DND-41 (cell line): ENCODE measurements at places on chromosomes 5 and 9.

- H3K27me3 ChIP-seq: no peaks in the 10 kb centered on the region
- peaks cover 18% of the 10 kb centered on the region for H3K4me1 ChIP-seq
- H3K27ac ChIP-seq: peak overlapping the region; percentile 46; the same call in 1 of the 2 replicates
- H3K36me3 ChIP-seq: no peaks in the 10 kb centered on the region
- DNase-seq: peak; percentile 38
These were observed 302.2 kb downstream of the ZNF608 start for GRCh38 chr5:124444147-124444775.

DNA sequence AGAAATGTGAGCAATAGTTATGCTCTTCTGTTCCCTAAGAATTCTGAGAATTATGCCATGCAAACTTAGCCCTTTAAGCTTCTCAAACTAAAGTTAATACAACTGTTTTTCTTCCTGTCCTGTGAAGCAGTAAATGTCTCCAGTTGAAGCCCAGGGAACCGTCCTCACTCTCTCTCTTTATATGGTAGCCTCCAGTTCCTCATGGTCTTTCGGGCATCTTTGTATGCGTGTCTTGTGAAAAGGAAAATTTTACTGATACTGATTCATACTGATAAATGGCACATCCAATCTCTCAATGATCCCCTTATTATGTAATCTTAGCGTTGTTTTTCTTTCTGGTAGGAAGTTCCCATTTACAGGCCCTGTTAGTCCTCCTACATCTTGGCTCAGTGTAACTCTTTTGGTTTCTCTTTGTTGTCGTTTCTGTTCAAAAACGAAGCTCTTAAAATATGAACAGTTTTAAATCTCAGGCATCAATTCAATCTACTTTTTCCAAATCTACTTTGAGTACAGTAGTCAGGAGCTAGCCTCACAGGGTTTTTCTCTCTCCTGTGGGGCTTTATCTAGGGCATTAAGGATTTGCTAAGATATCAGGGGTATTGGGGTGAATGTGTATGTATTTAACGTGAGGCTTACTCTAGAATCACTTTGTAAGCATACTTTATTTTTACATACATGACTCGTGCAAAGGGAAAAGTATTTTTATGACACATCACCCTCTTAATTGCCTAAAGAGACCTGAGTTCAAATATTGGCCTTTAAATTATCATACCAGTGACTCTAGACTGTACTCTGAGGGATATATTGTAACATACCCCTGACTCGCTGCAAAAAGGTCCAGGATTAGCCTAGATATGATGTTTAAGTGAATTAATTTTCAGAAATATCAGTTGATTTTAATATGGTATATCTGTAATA, 258.0 kb downstream of the NR3C1 start:
- no peak overlapping the region for H3K4me3 ChIP-seq
- H3K36me3 ChIP-seq: peaks cover 17% of the 10 kb centered on the region; the same call in 1 of the 2 replicates
- no peaks in the 10 kb centered on the region for H3K27me3 ChIP-seq
- H3K27ac ChIP-seq: no peak overlapping the region

- DNase-seq: no peak
- no peak overlapping the region for H3K27ac ChIP-seq
- H3K36me3 ChIP-seq: no peaks in the 10 kb centered on the region
- H3K4me1 ChIP-seq: peaks cover 41% of the 10 kb centered on the region
- H3K27me3 ChIP-seq: no peaks in the 10 kb centered on the region
These were observed 56.5 kb upstream of the RNF38 start for GRCh38 chr9:36456480-36457065.

DNA sequence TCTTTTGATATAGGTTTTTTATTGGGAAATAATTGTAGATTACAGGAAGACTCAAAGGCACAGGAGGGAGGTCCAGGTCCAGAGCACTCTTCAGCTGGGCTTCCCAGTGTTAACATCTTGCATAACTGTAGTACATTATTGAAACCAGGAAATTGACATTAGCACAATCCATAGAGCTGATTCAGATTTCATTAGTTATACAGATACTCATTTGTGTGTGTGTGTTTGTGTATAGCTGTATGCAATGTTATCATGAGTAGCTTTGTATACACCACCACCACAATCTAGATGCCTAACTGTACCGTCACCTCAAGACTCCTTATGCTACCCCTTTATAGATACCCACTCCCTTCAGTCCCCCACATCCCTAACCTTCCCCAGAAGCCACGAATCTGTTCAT, 47.9 kb downstream of the SLC36A1 start:
- no peak overlapping the region for H3K27ac ChIP-seq
- no peaks in the 10 kb centered on the region for H3K27me3 ChIP-seq
- no peaks in the 10 kb centered on the region for H3K4me1 ChIP-seq
- no peaks in the 10 kb centered on the region for H3K36me3 ChIP-seq
- no peak overlapping the region for H3K4me3 ChIP-seq

- no peaks in the 10 kb centered on the region for H3K36me3 ChIP-seq
- no peak overlapping the region for H3K27ac ChIP-seq
- H3K4me1 ChIP-seq: no peaks in the 10 kb centered on the region
- H3K27me3 ChIP-seq: no peaks in the 10 kb centered on the region
- no peak for DNase-seq
- H3K4me3 ChIP-seq: no peak overlapping the region
These were observed 36.7 kb downstream of the BRINP1 start for GRCh38 chr9:119332522-119332921.

DNA sequence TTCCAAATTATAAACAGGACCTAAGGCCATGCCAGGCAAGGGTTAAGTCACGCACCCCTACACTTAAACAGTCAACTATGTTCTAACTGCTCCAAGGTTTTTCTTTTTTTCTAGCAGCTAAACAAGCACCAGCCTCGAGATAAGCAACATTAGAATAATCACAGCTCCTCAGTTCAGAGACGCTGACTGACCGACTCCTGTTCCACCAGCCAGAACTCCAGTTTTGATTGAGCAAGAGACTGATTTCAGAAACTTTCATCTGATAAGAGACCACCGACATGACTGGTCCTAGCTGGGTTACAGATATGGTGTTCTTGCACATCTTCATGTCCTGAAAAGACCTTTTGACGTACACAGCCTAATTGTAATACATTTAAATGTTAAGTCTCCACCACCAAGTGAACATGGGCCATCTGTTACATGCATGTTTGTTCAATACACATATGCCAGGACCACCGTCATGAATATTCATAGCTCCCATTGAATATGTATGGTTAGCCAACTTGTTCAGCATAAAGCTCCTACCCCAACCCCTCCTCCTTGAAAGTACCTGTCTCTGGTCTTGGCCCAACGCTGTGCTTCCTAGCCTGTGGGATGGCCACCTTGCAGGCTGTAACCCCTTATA, 23.7 kb upstream of the OTULINL start:
- H3K36me3 ChIP-seq: no peaks in the 10 kb centered on the region
- peaks cover 11% of the 10 kb centered on the region for H3K4me1 ChIP-seq
- DNase-seq: no peak
- H3K27ac ChIP-seq: no peak overlapping the region

DNA sequence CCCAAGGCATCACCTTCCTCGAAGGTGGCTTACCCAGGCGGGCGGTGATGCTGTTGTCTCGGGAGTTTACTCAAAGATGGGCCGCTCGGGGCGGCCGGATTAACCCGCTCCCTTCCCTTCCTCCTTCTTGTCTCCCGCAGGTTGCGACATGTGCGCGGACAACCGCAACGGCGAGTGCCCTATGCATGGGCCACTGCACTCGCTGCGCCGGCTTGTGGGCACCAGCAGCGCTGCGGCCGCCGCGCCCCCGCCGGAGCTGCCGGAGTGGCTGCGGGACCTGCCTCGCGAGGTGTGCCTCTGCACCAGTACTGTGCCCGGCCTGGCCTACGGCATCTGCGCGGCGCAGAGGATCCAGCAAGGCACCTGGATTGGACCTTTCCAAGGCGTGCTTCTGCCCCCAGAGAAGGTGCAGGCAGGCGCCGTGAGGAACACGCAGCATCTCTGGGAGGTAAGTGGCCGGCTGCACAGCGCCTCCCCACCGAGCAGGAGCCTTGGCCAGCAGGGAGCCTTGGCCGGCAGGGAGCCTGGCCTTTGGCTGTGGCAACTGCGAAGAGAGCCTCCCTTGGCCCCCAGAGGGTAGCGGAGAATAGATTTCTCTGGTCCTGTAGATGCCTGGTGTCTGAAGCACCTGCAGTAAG, 10.6 kb downstream of the PRDM6 start:
- no peaks in the 10 kb centered on the region for H3K36me3 ChIP-seq
- no peak overlapping the region for H3K4me3 ChIP-seq
- no peaks in the 10 kb centered on the region for H3K4me1 ChIP-seq

DNA sequence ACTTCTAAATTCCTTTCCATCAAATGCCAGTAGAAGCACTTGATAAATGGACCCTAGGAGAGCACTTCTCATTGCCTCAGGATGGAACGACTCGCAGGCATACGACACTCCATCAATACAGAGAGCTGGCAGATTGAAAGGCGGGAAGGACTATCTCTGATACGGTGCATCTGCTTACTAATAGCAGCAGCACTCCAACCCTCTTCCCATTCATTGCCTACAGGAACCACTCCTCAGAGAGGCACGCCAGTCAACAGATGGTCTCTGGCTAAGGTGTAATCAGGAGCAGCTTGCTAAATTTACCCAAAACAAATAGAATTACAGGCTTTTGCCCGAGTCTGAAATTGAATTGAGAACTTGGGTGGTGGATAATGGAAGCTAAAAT, 168.1 kb downstream of the EFNA5 start:
- peaks cover 25% of the 10 kb centered on the region for H3K4me1 ChIP-seq
- H3K36me3 ChIP-seq: no peaks in the 10 kb centered on the region
- no peak overlapping the region for H3K4me3 ChIP-seq
- DNase-seq: no peak
- H3K27ac ChIP-seq: peak overlapping the region; percentile 76

DNA sequence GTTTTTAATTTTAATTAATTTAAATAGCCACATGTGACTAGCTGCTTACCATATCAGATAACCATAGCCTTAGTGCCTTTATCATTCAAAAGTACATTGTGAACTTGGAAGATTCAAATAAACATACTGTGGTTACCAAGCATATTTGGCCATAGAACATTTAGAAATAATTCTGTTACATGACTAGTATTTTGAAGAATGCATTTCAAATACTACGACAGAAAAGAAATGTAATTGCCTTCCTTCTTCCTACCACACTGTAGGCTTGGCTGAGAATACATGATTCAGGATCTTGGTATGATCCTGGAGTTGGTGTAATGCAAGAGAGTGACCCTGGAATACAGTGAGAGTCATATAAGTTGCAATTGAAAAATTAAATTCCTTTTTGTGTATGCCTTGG, 109.7 kb upstream of the PCA3 start:
- H3K4me1 ChIP-seq: peaks cover 14% of the 10 kb centered on the region; the same call in 1 of the 2 replicates

- H3K4me3 ChIP-seq: no peak overlapping the region
- no peak overlapping the region for H3K27ac ChIP-seq
- peak; percentile 19 for DNase-seq
These were observed 1242.3 kb upstream of the WWC1 start for GRCh38 chr5:167049043-167049663.

GRCh38 chr5:41770799-41771198, 99.4 kb downstream of the OXCT1 start:
- H3K36me3 ChIP-seq: peaks cover 25% of the 10 kb centered on the region
- no peak overlapping the region for H3K4me3 ChIP-seq
- no peaks in the 10 kb centered on the region for H3K27me3 ChIP-seq
- H3K4me1 ChIP-seq: no peaks in the 10 kb centered on the region
- DNase-seq: no peak

- no peak for DNase-seq
- no peak overlapping the region for H3K4me3 ChIP-seq
- H3K4me1 ChIP-seq: no peaks in the 10 kb centered on the region
These were observed 28.7 kb downstream of the DNM1 start for GRCh38 chr9:128231638-128232527.

- no peaks in the 10 kb centered on the region for H3K4me1 ChIP-seq
- no peak overlapping the region for H3K27ac ChIP-seq
- no peaks in the 10 kb centered on the region for H3K27me3 ChIP-seq
- DNase-seq: no peak
These were observed 32.2 kb upstream of the TGFBI start for GRCh38 chr5:135996611-135997010.

DNA sequence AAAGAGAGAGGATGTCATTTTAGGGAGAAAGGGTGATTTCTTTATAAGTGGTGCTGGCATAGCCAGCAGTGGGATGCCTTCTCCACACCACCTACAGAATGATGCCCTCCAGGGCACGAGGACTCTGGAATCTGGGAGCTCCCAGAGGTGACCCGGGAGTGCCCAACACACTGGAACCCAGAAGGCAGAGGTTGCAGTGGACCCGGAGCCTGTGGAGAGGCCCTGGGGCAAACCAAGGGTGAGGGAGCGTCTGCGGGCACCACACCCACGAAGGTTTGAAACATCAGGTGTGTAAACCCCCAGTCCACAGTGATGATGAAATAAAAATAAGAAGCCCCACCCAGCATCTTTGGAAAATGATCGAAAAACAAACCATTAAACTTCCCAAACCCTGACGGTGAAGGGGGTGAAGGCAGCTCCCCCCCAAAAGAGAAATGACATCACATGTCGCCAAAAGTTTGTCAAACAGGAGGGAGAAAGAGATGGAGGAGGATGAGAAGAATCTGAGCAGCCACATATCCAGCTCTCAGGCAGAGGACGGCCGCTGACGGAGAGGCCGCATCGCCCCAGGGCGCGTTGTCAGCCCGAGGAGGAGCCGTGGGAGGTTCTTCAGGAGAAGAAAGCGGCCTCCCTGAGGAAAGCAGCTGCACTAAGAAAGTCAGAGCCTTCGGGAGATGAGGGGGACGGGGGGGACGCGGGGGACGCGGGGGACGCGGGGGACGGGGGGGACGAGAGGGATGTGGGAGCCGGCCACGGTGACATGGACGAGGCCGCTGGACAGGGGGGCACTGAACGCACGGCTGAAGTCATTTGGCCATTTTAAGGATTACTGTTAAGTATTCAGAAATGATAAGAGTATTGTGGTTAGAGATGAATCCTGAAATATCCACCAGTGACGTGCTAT, 43.1 kb upstream of the NSMF start:
- H3K4me3 ChIP-seq: no peak overlapping the region
- no peaks in the 10 kb centered on the region for H3K4me1 ChIP-seq
- no peak for DNase-seq
- H3K27me3 ChIP-seq: no peaks in the 10 kb centered on the region
- no peak overlapping the region for H3K27ac ChIP-seq
- no peaks in the 10 kb centered on the region for H3K36me3 ChIP-seq

DNA sequence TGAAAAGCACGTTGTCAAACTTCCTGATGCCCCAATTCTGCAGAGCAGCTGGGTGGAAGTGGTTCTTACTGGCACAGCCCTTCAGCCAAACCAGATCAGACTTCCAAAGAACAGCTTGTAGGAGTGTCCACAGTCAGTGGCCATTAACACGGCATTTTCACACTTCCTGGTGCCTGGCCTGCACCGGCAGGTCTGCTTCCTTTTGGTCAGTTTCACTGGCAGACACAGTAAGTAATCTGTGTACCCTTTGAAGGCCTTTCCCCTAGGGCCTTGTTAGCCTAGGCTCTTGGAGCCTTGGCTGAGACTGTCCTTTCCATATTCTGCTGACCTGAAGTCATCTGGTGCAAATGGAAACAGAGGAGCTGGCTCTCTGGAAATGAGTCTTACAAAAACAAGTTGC, 297.5 kb upstream of the TNC start:
- no peaks in the 10 kb centered on the region for H3K36me3 ChIP-seq
- no peak overlapping the region for H3K4me3 ChIP-seq
- no peaks in the 10 kb centered on the region for H3K4me1 ChIP-seq
- H3K27ac ChIP-seq: no peak overlapping the region

- DNase-seq: no peak
- H3K4me3 ChIP-seq: no peak overlapping the region
- H3K4me1 ChIP-seq: no peaks in the 10 kb centered on the region
- no peak overlapping the region for H3K27ac ChIP-seq
These were observed 14.2 kb upstream of the JAKMIP2 start for GRCh38 chr5:147796556-147797308.
